ENCODE measurements at places on chromosomes 6 and 20.

DNA sequence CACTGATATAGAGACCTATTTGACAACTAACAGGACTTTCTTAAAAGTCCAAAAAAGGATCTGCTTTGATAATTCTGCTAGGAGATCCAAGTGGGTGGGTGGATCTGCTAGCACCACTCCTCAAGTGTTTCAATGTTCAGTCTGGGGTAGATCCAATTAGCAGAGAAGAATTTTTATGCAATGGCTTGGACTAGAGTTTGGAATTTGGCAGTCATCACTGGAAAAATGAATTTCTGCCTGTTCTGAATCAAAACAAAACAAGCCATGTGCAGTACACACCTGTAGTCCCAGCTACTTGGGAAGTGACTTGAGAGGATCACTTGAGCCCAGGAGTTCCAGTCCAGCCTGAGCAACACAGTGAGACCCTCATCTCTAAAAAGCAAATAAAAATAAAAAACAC, 12.6 kb upstream of the GNMT start:
- DNase-seq: no peak

DNA sequence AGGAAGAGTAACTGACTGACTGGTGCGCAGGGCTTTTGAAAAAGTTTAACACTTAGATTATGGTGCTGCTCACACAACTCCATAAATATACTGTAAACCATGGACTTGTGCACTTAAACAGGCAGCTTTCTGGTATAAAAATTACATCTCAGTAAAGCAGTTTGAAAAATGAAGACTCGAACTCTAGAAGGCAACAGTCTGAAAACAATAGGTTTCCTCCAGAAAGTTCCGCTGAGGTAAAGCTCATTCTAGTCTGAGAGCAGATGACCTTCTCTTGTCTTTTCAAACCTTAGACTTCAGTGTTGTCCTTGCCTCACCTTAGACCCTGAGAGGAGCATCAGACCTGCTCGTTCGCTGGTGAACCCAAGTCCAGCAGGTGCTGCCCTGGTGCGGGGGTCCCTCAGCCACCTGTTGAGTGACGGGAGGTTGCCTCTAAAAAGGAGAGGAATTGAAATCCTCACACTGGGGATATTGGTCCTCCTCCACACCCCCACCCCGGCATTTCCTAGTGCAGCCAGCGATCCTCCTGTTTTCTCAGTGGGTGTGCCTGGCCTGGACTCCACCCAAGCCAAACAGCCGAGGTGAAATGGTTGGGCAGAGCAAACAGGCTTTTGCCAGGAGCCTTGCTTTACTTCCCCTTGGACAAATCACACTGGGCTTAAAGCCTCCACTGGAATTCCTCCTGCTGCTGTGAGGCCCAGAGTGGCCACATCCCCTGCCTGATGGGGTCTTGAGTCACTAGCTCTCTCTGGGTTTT, 14.7 kb upstream of the PYGB start:
- DNase-seq: peak; percentile 49

DNA sequence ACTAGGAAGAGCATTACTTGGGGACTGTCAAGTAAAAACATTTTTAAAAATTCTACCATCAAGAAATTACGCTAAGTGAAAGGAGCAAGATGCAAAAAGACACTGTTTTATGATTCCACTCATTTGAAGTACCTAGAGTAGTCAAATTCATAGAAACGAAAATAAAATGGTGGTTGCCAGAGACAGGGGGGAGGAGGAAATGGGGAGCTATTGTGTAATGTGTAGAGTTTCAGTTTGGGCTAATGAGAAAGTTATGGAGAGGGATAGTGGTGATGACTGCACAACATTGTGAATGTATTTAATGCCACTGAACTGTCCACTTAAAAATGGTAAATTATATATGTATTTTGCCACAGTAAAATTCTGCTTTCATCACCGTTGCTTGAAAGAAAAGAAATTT, 83.8 kb downstream of the UST start:
- DNase-seq: no peak

- peak; percentile 34 for DNase-seq
Measured at GRCh38 chr20:46174469-46175126, 56.5 kb downstream of the CD40 start.

DNA sequence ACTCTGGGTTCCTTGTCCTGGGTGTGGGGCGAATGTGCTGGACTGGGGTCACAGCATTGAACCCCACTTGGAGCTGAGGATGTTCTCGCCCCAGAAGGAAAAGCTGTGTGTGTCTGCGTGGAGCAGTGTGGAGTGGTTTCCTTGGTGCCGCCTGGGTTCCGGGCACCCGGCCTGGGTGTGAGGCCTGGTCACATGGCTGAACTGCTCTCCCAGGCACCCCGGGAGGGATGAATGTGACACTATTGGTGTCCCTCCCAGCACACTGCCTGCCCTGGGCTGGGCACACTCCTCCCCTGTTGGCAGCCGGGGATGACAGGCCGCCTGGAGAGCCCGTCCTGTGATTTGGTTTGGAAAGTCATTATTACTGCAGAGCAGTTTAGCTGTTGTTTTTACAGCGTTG, 12.3 kb downstream of the MYT1 start:
- DNase-seq: no peak

- no peak for DNase-seq
Measured at GRCh38 chr20:59645271-59645670, 40.9 kb downstream of the PHACTR3 start.

DNA sequence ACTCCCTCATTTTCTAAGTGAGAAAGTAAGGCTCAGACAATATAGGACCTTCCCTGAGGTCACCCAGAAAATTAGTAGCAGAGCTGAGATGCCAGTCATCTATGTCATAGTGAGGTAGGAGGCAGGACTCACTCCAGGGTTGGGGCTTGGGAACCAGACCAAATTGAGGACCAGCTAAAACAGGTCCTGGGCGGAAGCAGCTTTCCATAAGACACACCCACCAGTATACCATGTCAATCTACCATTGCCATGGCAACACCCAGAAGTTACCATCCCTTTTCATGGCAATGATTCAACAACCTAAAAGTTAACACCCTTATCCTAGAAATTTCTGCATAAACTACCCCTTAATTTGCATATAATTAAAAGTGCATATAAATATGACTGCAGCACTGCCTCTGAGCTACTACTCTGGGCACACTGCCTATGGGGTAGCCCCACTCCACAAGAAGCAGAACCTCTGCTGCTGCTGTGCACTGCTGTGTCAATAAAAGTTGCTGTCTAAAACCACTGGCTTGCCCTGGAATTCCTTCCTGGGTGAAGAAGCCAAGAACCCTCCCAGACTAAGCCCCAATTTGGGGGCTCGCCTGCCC, 30.3 kb upstream of the OCSTAMP start:
- DNase-seq: no peak

DNA sequence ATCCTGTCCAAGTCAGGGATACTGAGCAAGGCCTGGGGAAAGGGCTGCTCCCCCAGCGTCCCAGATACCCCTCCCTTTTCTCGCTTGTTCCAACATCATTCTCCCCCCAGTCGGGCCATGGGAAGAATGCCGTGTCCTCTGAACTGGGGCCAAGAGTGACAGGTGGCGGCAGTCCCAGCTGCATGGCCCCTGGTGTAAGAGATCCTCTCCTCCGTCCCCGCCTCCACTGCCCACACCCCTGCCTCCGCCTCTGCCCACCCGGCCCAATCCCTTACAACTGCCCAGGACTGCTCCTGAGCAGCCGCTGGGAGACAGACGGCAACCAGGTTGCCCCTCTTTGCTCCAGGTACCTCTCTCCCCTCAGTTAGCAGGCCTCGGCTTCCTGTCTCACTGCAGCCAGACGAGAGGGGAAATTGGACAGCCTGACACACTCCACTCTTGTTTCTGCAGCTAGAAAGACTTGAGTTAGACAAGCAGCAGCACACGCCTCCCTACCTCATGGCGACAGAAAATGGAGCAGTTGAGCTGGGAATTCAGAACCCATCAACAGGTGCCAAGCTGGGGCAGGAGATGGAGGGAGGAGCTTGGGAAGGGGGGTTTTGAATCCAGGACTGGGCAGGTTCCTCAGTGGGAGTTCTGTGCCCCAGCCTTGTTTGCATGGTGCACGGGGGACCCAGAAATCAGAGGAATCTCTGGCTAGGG, at the start of gene MYLK2:
TSS of gene MYLK2 (plus strand) at position 274 of the 702 bp plus-strand sequence. CDS start at position 499, 225 bp downstream.
- DNase-seq: peak; percentile 83

GRCh38 chr6:75735491-75736186, 13.4 kb upstream of the MYO6 start:
- no peak for DNase-seq

DNA sequence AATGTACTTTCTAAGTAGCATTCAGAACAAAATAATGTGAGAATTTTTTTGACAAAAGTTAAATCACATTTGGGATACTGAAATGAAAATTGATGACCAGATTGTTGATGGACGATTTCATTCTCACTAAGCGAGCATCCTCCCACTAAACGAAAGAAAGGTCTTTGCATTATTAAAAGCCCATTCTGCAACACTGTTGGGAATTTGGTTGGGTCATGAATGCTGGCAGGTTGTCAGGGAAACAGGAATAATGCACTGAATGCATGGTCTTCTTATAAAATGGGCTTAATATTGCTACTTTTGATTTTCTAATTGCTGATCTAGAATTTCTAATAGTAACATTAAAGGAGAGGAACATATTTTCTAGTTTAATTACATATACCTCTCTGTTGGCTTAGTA, 229.8 kb downstream of the NKAIN2 start:
- DNase-seq: no peak

GRCh38 chr6:10478187-10479040, 42.7 kb upstream of the GCNT2 start:
- no peak for DNase-seq

DNA sequence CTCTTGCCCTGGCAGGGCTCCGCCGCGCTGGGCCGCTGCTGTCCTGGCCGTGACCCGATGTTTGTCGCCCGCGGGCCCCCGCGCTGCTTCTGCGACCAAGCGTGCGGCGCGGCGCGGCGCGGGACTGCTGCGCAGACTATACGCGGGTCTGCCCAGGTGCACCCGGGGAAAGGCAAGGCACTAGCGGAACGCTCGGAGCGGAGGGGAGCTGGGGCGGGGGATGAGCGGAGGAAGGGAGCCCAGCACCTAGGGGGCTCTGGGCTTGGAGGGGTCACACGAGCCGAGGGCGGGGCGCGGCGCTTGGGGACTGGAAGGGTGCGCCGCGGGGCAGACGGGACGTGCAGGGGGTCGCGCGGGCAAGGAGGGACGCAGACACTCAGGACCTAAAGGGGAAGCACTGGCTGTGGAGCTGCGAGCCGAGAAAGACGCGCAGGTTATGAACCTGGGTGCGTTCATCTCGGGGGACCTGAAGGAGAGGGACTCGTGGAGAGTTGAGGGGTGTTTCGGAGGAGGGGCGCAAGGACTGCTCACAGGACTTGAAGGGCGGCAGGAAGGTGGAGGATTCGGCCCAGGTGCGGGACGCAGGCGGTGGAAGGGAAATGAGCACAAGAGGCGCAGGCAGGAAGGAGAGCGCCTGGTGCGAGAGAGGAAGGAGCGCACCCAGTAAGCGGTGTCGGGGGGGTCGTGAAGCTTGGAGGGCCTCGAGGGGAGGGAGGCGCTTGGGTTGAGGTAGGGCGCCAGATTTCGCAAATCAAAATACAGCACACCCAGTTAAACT, 40.8 kb upstream of the ZNFX1 start:
- DNase-seq: no peak

- no peak for DNase-seq
Measured at GRCh38 chr20:32191873-32192272, 15.7 kb downstream of the PLAGL2 start.

DNA sequence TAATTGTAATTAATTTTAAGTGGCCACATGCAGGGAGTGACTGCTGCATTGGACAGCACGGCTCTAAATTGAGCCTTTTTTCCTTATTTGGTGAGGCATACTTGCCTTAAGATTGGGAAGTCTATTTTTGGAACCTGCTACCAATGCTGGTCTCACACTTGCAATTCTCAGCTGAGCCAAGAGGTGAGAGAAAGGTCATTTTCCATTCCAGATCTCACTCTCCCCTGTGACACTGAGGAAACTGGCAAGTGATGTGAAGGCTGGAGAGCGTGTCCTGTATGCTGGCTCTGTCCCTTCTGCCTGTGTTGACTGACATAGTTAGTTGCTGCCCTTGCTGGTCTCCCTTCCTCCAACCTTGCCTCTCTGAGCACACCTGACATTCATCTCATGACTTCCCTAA, 735 bp upstream of the MOG start:
- no peak for DNase-seq

GRCh38 chr6:28657769-28658465, 132.2 kb downstream of the GPX5 start:
- DNase-seq: peak; percentile 23
